ENCODE measurements at places on chromosomes 13 and 19.

DNA sequence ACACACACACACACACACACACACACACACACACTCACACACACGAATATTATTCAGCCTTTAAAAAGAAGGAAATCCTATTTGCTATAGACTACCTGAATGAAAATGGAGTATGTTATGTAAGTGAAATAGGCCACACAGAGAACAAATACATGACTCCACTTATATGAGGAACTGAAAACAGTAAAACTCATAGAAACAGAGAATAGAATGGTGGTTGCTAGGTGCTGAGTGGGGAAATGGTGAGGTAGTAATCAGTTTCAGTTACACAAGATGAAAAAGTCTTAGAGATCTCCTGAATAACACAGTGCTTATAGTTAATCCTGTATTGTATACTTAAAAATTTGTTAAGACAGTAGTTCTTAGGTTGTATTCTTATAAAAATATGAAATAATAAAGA lies 8.2 kb downstream of the ZNF677 start:
- DNase-seq: no peak

GRCh38 chr13:41586216-41586615 lies 128.9 kb downstream of the RGCC start:
- DNase-seq: no peak

DNA sequence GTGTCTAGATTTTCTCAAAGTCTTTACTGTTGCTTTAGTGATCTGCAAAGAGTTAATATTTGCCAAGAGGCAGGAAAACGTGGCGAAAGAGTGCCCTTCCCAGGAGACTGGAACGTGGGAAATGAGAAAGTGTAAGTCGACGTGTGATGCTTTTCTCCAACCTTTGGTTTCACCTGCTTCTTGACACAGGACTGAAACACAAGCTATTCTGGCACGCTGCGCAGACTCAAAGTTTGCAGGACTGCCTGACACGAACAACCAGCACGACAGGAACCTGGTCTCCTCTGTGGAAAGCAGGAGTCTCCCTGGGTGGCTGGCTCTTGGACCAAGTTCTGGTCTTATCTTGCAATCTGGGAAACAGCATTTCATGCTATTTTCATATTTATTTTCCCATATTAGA lies 28.6 kb downstream of the RFXAP start:
- no peak for DNase-seq

- DNase-seq: no peak
Observed at GRCh38 chr13:63396746-63397145, 1981.1 kb upstream of the PCDH20 start.

DNA sequence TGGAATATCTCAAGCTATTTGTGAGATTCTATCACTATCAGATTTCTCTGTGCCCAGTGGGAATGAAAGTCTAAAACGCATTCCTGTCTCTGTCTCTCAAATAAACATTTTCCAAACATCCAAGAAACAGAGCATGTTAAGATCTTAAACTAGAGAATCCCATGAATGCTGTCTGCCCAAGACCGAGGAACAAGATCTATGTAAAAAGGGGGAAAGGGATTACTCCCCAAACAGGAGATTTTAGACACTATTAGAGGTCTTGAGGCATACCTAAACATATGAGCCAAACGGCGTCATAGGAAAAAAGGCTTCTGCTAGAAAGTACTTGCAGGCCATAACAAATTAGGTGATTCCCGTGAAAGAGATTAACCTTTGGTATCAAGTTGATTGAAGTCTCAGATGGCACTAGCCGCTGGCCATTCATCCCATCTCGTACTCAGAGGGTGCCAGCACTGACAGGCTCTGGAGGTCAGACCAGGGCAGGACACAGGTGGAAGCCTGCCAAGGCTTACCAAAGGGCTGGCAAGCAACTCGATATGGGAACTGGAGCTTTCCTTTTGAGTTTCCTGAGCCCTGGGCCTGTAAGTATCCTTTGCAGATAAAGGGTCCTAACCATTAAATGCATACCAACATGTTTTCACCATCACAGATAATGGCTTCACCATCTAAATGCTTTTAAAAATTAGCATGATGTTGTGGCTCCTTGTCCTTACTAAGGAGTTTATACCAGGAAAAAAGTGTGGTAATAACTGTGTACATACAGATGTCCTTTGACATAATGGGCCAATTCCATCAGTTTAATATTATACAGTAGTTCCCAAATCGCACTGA lies 225.2 kb downstream of the FOXO1 start:
- no peak for DNase-seq
